CD4-positive, alpha-beta T cell treated with Interleukin-1 beta for 1 hour (primary cell): ENCODE measurements at places on chromosomes 5 and 9.

DNA sequence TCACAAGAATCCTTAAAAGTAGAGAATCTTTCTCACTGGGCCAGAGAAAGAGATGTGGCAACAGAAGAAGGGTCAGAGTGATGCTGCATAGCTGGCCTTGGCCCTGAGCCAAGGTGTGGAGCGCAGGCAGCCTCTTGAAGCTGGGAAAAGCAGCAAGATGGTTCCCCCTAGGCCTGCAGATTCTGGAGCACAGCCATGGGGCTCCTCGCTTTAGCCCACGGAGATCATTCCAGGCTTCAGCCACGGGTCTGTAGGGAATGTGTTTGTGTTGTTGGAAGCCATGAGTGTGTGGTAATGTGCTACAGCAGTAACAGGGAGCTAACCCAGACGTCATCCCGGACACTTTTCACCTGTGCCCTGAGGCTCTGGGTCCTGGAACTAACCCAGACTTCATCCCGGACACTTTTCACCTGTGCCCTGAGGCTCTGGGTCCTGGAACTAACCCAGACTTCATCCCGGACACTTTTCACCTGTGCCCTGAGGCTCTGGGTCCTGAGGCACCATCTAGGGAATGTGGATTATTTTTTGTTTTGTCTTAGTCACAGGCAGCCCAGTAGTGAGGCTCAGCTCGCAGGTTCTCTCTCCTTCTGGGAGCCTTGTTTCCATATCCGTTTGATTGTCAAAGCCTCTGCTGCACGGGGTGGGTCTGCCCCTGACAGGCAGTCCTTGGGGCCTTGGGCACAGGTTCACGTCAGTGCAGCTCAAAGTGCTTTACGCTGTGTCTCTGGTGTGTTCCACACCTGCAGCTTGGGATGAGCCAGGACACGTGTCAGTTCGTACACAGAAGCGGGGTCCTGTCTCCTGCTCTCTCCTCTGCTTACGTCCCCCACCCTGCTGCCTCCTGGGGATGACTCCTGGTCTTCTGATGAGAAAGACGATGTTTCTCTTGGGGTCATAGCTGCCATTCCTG lies 56.3 kb upstream of the EXOC3 start:
- DNase-seq: no peak

DNA sequence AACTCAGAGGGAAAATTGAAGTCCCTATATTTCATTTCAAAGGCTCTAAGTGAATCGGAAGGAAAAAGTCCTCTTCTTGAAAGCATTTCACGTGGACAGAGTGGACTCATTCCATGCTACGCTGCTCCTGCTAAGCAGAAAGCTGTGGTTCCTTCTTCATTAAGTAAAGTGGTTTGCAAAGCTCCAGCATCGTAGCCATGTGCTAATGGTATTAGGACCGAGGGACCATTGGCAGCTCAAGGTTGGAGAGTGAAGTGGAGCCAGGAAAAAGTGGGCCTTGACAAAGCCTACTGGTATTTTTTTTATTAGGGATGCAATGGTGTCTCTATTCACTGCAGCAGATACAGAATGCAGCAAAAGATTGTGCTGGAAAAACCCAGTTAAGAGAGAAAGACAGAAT lies 16.4 kb upstream of the SEMA4D start:
- DNase-seq: no peak

- DNase-seq: peak; percentile 75
These were observed 51.4 kb downstream of the PFDN1 start for GRCh38 chr5:140251527-140251973.

DNA sequence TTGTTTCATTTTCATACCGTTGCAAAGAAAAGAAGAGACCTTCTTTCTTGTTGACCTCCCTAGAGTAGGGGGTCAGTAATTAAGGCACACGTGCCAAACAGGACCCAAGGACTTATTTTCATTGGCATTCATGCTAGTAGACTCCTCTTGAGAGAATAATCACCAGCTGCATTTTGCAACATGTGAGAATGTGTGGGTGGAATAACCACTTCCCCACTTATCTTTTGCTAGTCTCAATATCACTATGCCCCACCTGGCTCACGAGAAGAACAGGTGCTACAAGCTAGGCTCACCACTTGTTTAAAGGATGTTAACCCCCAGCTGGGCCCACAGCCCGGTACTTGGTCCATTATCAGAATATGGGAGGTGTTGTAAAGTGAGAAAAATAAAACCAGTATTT lies 460.7 kb upstream of the MEF2C start:
- DNase-seq: no peak

DNA sequence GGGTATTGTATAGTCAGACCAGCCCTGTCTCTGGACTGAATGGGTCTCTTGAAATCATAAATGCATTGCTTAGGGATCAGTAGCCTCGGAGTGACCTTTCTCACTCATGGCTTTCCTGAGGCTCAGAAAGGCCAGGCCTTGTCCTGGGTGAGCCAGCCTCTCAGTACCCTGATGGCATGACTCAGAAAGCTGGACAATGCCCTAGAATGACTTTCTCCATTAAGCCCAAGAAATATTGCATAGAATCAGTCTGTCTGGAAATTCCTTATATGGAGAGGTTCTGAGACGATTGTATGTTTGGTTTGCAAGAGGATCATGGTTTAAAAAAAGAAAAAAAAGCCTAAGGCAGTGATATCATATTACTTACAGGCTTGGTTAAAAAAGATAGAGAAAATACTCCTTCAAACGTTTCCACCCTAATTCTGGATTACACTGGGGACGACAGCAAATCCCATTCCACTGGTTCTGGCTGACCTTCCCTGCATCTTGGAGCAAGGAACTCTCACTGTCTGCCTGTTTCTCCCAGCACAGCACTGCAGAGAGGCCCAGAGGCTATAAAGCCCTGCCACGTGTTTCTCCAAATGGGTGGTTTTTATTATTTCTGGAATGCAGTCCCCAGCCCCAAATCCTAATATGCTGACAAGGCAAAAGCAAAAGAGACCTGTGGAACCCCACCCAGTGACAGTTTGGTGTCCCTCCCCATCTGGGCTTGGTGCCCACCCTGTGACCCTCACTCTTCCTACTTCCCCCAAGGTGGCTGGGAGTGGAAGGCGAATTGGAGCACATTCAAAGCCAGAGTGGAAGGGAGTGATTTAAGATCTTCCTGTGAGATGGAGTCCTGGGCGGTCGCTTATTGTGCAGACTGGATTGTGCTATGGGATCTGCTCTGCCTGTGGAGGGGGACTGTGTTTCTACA lies 34.4 kb downstream of the MAP1B start:
- DNase-seq: no peak

DNA sequence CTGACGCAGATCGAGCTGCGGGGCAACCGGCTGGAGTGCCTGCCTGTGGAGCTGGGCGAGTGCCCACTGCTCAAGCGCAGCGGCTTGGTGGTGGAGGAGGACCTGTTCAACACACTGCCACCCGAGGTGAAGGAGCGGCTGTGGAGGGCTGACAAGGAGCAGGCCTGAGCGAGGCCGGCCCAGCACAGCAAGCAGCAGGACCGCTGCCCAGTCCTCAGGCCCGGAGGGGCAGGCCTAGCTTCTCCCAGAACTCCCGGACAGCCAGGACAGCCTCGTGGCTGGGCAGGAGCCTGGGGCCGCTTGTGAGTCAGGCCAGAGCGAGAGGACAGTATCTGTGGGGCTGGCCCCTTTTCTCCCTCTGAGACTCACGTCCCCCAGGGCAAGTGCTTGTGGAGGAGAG lies 4.6 kb upstream of the PHYHD1 start:
- DNase-seq: no peak

DNA sequence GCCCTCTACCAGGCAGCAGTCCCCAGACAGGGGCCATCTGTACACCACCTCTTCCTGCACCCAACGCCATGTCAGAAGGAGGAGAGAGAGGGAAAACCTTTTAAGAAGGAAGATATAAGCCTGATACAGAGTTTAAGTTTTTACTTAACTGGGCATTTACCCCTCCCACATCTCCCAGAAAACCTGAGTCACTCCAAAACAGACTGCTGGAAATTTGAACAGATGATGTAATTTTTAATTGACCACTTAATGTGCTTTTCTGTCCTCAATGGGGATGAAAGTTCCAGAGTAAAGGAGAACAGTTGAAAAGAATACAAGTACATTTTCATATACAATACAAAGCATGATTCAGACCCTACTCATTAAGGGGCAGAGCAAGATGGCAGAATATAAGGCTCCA lies 63.9 kb downstream of the TTC39B start:
- no peak for DNase-seq

GRCh38 chr9:123406016-123406415 lies 50.0 kb downstream of the CRB2 start:
- DNase-seq: no peak

- peak; percentile 56 for DNase-seq
These were observed 549.3 kb downstream of the RAB3C start for GRCh38 chr5:59132131-59132530.

- peak; percentile 36 for DNase-seq
These were observed 710 bp upstream of the PIP5KL1 start for GRCh38 chr9:127931092-127931881.

DNA sequence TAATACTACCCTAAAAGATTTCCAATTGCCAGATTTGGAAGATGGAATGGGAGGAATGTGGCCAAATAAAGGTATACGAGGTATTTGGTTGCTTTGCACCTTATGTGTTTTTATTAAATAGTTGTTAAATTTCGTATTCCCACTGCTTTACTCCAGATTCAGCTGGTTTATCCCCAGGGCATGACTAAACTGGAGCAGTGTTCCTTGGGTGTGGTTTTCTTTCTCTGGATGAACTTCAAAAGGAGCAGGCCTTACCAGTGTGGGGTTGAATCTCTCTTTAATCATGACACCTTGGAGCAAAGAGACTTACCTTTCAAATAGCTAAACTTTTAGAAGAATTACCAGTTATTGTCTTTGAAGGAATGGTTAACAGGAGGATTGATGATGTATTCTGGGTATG lies 121.7 kb upstream of the BNC2 start:
- DNase-seq: no peak

GRCh38 chr9:132474253-132474652 lies 64.2 kb downstream of the CFAP77 start:
- DNase-seq: no peak

- no peak for DNase-seq
These were observed 72.7 kb downstream of the GHR start for GRCh38 chr5:42495914-42496313.

DNA sequence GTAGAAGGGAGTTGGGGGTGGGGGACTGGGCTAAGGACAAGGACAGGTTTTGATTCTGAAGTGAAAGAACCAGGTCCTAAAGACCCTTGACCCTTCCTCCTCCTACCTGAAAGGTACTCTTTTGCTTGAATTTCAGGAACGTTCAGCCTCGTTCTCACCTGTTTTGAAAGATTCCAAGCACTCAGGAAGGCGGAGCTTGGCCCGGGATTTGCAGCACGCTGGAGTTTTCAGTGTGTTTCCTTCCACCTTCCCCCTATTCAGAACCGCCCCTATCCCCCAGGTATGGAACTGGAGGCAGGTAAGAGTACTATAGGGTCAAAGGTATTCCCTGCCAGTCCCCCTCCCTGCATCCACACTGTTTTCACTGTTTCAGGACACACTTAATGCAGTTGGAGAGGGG lies 7.1 kb downstream of the EGR1 start:
- no peak for DNase-seq
